ENCODE measurements at places on chromosomes 11 and 22.

GRCh38 chr11:77069969-77070582, 3.3 kb downstream of the CAPN5 start:
- DNase-seq, result no peak

GRCh38 chr22:45709060-45709739, 37.6 kb downstream of the ATXN10 start:
- DNase-seq, result no peak

DNA sequence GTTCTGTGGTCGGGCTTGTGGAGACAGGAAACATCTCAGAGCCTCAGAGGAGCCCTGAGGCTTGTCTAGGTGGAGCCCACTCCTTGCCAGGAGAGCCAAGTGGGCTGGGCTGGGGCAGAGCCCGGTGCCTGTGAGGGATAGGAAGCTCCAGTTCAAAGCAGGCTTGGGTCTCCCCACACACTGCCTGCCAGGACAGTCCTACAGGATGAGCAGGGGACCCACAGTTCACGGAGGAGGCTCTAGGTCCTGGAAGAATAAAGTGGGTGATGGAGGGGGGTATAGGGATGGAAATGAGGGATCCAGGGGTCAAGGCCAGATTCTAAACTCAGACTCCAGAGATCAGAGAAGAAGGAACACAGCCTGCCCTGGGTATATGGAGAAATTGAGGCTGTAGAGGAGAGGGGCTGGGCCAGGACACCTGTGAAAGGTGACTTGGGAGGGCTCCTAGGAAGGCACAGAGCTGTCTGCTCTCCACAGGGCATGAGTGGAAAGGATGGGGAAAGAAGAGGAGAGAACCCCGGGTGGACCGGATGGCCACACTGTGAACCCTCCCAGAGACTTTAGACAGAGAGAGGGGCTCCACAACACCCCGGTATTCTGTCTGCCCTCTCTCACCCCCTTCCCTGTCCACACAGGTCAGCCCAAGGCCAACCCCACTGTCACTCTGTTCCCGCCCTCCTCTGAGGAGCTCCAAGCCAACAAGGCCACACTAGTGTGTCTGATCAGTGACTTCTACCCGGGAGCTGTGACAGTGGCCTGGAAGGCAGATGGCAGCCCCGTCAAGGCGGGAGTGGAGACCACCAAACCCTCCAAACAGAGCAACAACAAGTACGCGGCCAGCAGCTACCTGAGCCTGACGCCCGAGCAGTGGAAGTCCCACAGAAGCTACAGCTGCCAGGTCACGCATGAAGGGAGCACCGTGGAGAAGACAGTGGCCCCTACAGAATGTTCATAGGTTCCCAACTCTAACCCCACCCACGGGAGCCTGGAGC, 7.4 kb downstream of the IGLL5 start:
- DNase-seq, result no peak

GRCh38 chr11:78603792-78604191, 29.1 kb upstream of the NARS2 start:
- DNase-seq, result no peak

DNA sequence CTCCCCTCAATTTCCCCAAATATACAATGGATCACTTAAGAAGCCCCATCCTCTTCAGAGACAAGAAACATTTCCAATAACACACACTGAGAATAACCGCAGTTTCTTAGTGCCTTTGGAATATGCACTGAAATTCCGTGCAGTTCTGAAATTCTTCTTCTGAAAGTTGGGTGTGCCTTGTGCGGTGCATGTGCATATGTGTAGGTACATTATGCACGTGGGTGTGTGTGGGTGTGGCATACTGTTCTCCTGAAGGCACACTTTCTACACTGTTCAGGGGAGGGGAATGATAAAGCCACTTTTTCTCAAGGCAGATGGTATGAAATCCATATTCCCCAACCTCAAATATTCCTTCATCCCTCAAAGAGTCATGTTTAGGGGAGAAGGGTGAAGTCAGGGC, 1.7 kb downstream of the EXPH5 start:
- no peak for DNase-seq

DNA sequence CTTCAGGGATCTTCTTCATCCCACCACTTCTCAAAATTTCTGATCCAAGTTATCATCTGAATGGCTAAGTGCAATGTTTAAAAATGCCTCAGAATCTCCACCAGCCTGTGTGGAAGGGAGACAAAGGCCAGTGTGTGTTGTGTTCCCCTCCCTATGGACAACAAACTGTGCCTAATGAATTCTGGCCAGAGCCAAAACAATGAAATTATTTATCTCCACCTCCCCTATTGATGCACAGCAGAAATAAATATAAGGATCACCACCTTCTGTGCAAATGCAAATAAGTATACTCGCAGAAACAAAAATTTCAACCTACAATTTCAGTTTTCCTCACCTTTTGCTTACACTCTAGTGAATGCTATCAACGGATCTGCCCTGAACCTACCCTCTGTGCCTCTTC, 75.8 kb downstream of the GAB2 start:
- DNase-seq, result no peak

- DNase-seq, result no peak
Observed at GRCh38 chr22:50014655-50015401, 2.3 kb upstream of the IL17REL start.

- no peak for DNase-seq
Observed at GRCh38 chr22:37105154-37105553, 4.4 kb downstream of the TMPRSS6 start.

DNA sequence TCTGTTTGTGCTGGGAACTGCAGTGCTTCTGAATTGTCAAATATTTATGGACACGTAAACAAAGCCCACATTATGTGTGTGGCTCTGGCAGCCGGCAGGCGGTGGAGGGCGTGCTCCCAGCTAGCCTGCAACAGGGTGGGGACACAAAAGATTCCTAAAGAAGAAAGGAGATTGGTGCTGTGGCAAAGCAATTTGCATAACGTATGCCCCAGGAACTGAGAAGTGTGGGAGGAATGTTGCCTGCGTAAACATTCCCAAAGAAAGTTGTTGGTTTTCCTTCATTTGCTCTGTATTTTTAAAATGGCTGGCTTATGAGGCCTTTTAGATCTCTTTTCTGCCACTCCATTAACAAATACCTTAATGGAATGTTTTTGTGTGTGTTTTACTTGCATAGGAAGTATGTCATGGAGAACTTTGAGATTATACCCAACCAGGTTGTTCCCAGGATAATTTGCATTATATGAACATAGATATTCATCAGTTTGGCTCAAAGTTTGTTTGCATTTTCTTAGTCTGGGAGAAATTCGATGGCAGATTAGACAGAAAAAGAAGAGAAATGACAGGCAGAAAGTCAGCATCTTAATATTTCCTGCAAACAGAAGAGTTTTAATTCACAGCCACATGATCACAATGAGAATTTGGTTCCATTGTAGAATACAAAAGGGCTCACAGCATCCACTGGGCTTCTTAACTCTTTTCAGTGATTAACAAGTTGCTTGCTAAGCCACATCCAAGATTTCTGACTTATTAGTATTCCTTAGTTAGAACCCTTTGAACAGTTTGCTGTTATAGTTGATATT, 41.8 kb upstream of the DLAT start:
- no peak for DNase-seq

GRCh38 chr11:126892756-126893155, 107.8 kb downstream of the KIRREL3 start:
- DNase-seq, result no peak

DNA sequence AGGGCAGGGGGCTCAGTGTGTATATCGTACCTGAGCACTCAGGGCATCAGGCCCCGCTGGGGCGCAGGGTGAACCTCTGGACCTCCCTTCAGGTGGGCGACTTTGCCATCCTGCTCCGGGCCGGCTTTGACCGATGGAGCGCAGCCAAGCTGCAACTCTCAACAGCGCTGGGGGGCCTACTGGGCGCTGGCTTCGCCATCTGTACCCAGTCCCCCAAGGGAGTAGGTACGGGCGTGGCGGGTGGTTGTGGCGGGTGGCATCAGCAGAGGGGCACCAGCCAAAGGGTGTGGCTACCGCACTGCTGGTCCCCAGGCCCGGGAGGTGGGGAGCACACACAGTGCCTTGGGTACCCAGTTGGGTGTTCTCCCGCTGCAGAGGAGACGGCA, 6.3 kb downstream of the SLC39A13 start:
- DNase-seq, result no peak

- no peak for DNase-seq
Observed at GRCh38 chr11:68819362-68819761, 22.4 kb downstream of the CPT1A start.

DNA sequence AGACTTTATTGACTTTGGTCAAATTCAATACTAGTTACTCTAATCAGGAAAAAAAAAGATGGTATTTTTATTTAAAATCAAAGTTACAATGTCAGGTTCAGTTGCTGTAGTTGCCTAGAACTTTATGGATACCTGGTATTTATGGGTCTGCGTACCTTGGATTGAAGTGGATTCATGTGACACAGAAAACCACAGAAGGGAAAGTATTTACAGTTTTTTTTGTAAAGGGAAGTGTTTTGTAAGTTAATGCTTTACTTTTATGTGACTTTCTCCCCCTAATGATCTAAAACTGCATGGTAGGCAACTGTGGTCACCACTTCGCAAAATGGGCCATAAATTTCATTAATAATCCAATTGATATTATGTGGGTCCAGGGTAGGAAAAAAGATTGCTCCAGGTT, 65.2 kb upstream of the ADA2 start:
- DNase-seq, result no peak

GRCh38 chr22:30038219-30038618, 42.0 kb upstream of the HORMAD2 start:
- DNase-seq, result no peak

DNA sequence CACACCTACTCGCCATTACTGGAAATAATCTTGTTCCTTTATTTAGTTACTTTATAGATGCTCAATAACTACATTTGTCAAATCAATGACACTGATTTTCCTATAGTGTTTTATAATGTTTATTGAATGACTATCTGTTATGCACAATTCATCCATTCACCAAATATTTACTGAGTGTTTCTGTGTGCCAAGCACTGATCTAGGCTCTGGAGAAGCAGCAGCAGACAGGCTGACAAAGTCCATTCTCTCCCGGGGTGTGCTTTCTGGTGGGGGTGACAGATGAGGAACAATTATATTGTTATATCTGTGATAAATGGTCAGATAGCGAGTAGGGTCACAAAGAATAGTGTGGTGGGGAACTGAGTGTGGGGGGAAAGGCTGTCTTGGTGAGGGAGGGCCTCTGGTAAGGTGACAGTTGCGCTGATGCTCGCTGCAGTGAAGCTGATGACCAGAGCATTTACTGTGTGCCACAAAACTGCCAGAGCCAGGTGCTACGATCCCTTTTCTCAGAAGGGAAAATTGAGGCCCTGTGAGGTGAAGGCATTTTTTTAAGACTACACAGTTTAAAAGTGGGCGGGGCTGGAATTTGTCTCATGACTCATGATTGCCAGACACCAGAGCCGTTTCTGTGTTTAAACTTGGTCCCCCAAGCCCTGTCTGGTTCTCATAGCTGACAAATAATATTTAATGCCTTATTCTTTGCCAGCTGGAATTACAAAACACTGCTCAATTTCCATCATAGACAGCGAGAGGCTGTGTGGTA, 10.2 kb downstream of the PACS1 start:
- DNase-seq, result peak; percentile 17

GRCh38 chr11:58259983-58260382, 8.1 kb downstream of the OR10W1 start:
- no peak for DNase-seq

DNA sequence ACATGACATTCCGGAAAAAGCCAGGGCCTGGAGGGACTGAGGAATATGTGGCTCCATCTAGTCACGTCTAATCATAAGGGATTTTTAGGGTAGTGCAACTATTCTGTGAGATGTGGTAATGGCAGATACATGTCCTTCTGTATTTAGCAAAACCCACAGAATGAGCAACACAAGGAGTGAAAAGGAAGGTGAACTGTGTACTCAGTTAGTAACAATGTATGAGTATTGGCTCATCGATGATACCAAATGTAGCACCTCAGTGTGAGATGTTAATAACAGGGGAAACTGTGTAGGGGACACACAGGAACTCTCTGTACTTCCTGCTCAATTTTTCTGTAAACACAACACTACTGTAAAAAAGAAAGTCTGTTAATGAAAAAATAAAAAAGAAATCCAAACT, 42.0 kb upstream of the CARS1 start:
- no peak for DNase-seq

GRCh38 chr11:87473174-87473573, 435.4 kb downstream of the TMEM135 start:
- no peak for DNase-seq

DNA sequence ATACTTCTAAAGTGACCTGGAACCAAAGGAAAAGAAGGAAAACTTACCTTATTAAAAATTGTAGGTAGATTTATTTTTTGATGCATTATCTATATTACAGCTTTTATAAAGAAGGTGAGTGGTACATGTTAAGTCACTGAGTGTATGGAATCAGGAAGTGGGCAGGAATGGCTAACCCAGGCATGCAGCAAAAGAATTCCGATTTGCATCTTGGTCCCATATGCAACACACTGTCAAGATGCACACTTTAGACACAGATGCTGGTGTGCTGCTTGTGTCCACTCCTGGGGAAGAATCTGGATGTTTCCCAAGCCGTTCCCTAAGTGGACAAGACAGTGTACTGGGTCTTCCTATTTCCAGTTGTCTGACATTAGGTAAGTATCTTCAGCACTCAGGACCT, 99.9 kb upstream of the SORL1-AS1 start:
- DNase-seq, result no peak

DNA sequence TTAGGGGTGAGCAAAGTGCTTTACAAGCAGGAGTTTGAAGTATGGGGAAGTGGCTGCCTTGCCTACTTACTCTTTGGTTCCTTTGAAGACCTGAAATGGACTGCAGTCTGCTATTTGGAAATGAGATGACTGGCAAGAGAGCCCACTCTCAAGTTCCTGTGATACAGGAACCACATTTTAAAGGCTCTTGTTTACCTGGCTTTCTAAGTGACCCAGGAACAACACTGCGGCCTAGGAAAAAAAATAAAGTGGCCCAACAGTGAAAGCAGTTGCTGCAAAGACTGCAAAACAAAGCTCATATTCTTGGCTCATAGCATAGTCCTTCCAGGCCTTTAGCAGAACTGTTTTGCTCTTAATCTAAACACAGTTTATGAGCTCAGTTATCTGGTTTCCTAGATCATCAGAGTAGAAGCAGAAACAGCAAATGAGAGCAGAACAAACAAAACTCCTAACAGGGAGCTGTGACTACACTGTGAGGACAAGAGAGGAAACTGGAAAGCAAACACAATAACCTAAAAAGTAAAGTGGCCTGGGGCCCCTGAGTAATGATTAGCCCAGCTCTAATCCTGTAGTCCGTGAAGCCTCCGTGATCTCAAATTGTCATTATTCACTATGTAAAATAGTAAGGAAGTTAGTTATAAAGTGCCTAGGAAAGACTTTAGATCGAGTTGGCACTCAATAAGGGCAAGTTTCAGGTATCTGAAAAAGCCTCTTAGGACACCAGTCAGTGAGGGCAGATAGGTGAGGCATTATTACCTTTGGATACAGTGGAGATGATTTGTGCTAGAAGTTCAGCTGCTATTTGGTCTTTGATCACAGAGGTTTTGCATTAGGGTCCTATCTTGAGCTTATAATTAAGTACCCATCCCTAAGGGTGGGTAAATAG, 11.5 kb downstream of the CCDC117 start:
- no peak for DNase-seq

- DNase-seq, result no peak
Observed at GRCh38 chr11:1569251-1569780, 2.8 kb downstream of the DUSP8 start.

Data from gastrocnemius medialis (tissue), 4 donors.